Iris pigment epithelial cell (primary cell): ENCODE measurements at places on chromosomes 6 and 20.

DNA sequence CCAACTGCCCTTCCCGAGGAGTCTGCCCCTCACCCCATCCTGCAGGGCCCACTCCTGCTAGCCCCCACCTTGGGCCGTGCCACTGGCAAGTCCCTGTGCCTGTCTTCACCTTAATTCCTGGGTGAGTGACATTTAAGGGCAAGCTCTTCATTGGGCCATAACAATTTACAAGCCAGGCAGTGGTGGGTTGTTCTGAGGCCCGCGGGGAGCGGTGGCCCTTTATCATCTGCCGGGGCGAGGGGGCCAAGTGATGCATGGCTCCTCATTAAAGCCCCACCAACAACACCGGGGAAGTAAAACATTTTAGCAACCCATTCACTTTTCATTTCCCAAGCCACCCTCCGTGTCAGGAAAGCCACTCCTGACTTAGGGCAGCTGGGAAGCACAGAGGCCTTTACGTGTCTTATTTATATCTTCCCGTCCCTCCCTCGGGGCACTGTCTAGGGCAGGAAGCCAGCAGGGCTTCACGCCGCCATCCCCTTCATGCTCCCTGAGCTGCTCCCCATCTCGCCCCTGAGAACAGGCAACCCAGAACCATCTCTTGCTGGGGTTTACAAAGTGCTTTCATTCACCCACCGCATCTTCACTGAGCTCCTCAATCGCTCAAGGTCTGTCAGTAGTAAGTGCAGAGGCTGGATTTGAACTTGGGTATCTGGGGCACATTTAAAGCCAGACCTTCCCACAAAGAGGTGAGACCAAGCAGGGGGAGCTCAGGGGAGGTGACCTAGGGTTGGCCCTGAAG lies 55.5 kb upstream of the CCDC167 start:
- no peak for DNase-seq

GRCh38 chr6:151288712-151289398 lies 49.1 kb downstream of the AKAP12 start:
- no peak for DNase-seq

- no peak for DNase-seq
Measured at GRCh38 chr6:499617-500016, 108.1 kb downstream of the IRF4 start.

GRCh38 chr6:63690221-63690620 lies 54.6 kb downstream of the PHF3 start:
- no peak for DNase-seq

DNA sequence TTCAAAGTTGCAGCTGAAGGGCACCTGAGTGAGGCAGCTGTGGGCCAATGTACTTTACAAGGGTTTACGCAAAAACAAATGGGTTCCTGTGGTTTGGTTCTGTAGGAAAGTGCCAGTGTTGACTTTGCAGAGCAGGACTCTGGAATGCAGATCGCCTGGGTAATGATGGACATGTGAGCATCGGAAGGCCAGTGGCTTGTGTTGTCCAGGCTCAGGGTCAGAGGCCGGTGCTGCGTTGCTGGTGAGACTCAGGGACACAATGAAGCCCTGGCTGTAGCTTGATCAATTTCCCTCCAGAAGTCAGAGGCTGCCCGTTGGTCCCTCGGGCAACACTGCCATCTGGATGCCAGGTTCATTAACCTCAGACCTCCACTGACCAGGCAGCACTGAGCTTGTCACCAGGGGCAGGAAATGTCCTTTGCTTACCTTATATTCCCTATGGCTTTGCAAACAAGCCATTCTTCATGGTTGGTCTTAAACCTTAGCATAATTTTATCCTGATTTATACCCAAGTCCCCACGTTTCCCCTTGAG lies 753.4 kb downstream of the QKI start:
- no peak for DNase-seq

- DNase-seq, result no peak
Measured at GRCh38 chr20:43761386-43762340, 34.9 kb upstream of the GTSF1L start.

DNA sequence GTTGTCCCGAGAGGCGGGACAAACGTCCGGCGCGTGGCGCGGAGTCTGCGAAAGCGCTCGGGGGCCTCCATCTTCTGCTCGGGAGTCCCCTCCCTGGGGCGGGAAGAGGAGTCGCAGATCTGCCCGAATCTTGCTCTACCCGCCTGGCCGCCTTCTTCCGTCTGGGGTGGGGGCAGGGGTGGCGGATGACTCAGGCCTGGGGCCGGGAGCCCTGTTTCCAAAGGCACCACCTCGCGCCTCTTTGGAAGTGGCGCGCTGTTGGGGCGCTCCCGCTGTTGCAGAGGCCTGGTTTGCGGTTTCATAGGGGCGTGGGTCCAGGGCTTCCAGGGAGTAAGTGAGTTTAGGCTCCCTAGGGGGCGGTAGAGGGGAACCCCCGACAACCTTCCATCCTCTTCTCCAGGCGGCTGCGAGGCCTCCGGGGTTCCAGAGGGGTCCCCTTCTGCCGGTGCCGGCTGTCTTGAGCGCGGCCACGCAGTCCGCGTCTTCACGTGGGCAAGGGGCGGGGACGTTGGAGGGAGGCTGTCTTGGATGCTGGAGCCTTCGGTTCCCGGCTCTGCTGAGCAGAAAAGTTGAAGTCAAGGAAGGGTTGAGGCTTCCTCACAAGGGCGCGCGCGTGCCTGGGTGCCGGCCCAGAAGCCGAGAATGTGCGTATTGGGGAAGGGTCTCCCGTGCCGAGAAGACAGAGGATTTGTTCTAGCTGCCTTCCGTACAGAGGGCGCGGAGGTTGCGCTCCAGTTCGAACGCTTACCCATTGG lies 2.6 kb upstream of the TFAP2C start:
- no peak for DNase-seq

DNA sequence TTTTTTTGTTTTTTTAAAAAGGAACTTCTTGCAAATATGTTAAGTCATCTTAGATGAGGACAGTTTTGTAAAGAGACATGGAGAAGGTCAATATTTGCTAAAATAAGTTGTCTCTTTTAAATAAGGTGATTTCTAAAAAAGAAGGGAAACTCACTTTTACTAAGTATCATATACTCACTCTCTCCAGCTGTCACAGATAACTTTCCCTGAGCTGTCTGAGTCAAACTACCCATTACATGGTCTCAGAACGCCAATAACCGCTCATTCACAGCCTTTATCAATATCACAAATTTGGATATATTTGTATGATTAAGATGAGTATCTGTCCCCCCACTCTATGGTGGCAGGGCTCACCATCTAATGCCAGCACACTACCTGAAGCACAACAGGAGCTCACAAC lies 47.6 kb downstream of the IPCEF1 start:
- DNase-seq, result no peak

DNA sequence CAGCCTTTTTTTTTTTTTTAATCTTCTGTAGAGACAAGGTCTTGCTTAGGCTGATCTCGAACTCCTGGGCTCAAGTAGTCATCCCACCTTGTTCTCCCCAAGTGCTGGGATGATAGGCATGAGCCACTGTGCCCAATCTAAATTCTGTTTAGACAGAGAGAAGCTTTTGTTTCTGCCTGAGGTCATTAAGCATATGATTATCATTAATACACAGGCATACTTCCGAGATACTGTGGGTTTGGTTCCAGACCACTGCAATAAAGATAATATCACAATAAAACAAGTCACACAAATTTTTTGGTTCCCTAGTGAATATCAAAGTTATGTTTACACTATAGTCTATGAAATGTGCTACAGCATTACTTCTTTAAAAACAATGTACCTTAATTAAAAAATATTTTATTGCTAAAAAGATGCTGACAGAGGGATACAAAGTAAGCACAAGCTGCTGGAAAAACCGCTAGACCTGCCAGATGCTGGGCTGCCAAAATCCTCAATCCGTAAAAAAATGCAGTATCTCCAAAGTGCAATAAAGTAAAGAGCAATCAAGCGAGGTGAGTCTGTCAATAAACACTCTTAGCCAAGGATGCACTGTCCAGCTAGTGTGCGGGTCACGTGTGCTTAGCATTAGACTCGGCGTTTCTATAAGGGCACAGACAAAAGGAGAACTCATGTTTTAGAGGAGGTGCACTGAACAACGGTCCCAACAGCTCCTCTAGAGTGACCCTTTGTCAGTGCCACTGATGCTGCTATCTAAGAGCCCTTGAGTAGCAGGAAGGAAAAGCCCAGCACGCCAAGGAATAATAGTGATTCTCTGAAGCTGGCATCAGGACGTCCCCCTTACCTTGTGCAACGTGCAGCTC lies 16.1 kb downstream of the TXNDC5 start:
- no peak for DNase-seq

GRCh38 chr6:169738204-169738975 lies 13.0 kb downstream of the DYNLT2 start:
- DNase-seq, result peak; percentile 39

- DNase-seq, result no peak
Measured at GRCh38 chr6:124604719-124605118, 357.5 kb upstream of the RNF217 start.

GRCh38 chr6:145813285-145814034 lies 1.1 kb downstream of the FBXO30 start:
- peak; percentile 79 for DNase-seq

DNA sequence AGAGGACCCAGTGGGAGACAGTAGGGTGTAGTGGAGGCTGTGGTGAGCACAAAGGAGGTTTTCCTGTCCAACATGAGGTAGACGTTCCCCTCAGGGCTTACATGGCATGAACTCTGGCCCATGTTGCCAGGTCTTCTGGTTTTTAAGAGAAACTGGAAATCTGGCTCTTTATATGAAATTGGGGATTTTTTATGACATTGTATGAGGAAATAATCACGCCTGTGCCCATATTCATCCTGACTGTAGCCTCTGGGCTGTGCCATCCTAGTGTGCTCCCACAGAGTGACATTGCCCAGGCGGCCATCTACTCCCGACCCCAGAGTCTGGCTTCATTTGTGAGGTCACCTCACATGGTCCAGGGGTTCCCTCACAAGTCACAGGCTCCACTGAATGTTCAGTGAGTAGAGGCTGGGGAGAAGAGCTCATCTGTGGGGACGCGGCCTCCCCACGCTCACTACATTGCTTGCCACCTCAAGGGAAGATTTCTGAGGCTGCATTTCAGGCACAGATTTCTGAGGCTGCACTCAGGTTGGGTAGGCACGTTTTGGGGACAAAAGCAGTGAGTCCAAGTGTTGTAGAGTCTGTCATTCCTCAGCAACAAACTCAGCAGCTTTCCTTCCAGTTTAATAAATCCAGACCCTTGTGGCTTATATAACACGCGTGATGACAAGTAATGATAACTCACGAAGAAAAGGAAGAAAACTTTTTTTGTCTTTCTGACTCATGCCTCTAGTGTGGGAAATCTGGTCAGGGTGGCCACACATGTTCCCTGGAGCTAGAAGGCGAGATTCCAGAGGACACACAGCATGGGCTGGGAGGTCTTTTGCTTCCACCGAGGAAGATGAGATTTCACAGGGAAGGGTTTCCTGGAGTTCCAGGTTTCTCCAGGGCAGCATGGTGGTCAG lies 41.7 kb downstream of the SLC24A3 start:
- peak; percentile 37 for DNase-seq

GRCh38 chr20:60378620-60379019 lies 420.4 kb downstream of the CDH26 start:
- DNase-seq, result no peak

DNA sequence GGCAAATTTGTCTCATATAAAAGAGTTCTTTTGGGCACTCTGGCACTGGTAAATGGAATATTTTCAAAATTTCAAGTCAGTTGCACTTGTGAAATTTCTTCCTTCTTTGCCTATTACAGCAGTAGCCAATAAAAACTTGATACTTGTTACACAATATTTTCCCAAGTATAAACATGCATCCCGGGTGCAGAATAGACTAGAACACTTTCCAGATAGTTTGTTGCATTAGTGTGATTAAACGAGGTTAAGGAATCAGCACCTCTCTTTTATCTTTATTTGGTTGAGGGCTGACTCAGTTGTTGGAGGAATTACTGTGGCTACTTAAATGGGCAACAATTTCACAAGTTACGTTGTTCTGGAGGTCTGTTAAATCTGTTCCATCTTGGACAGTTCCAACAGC lies 467.5 kb downstream of the CDKAL1 start:
- peak; percentile 67 for DNase-seq

DNA sequence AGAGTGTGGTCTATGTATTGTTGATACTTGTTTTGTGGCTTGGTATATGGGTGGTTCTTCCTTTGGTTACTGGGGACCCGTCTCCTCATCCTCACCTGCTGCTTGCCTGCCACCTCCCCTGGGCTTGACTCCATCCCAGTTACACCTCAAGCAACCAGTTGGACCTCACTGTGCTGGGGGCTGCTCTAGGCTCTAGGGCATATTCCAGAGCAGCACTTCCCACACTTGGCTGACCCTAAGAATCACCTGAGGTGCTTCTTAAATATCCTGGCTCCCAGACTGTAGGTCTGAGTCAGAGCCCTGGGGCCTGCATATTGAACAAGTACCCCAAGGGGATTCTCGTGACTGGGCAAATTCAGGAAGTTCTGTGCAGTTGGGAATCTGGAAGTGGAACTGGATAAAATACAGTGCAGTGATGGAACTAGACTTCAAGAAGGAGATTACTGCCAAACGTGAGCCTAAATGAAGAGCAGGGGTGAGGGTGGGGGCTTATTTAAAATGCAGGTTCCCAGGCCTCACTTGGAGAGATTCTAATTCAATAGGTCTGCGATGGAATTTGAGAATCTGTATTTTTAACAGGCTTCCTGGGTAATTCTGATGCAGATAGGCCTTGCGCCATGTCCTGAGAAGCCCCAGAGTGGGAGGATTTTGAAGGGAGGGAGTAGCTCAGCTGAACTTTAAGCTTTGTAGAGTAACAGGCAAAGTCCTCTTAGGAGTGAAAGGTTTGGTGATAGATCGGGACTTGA lies 7.6 kb downstream of the SPATS1 start:
- no peak for DNase-seq

- DNase-seq, result peak; percentile 41
Measured at GRCh38 chr6:107330168-107330567, 129.2 kb downstream of the PDSS2 start.

- DNase-seq, result no peak
Measured at GRCh38 chr6:136932599-136932998, 10.5 kb downstream of the SLC35D3 start.

DNA sequence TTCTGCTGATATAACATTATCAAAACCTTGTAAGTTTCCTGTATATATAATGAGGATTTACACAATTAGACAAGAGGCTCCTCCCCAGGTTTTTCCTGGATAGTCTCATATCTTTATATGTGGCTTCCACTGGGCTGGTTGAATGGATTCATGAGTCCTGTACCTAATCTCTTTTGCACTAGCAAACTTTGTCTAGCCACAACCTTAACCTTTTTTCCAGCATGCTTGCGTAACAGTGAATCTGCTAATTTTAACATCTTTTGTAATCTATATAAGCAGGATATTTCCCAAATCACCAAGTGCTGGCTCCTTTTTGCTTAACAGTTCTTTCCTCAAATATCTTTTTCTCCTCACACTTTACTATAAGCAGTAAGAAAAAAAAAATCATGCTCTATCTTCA lies 153.6 kb downstream of the COL21A1 start:
- DNase-seq, result no peak

DNA sequence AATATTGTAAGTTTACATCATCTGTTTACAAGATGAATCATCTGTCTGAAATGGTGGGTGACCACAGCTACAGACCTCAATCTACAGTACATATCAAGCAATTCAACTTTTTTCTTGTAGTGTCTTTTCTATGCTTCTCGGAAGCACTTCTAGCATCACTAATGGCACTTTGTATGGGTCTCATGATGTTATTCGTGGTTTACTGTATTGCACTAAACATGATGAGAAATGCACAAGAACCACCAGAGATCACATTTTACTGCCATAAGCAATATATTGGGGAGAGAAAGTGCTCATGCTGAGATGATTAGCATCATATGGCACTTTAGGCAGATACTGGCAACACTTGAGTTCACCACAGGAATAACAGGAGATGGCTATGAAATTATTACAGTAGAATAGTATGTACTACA lies 15.4 kb upstream of the BTBD3 start:
- DNase-seq, result peak; percentile 88
